Left lobe of liver (tissue), 2 donors: ENCODE measurements at places on chromosomes 1 and 21.

GRCh38 chr1:12229835-12230548 lies at the start of gene VPS13D:
Gene VPS13D, plus strand, starts transcription at chr1:12230030. Its CDS starts 4,237 bp downstream, at chr1:12234267.
- peak; percentile 84 for DNase-seq

DNA sequence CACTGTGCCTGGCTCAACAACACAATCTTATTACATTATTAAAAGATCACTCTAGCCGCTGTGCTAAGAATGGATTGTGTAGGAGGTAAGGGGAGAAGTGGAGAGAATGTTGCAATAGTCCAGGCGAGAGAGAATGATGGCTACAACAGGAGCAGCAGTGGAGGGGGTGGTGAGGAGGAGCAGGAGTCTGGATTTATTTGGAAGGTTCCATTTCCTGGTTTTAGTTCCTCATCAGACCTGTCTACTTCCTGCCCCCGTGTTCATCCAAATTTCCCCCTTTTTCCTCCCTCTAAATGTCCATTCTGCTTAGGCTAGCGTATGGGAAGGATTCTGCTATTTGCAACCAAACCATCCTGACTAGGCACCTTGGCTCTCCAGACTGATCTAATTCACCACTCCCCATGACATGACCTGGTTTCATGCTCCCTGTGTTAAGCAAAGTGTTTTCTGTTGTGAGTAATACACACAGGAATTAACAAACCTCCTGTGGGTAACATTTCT lies 35.1 kb upstream of the EYA3 start:
- no peak for DNase-seq

- no peak for DNase-seq
These were observed 235.2 kb downstream of the FGGY start for GRCh38 chr1:59532102-59532501.

GRCh38 chr1:235225299-235225698 lies 64.2 kb upstream of the RBM34 start:
- DNase-seq = no peak

DNA sequence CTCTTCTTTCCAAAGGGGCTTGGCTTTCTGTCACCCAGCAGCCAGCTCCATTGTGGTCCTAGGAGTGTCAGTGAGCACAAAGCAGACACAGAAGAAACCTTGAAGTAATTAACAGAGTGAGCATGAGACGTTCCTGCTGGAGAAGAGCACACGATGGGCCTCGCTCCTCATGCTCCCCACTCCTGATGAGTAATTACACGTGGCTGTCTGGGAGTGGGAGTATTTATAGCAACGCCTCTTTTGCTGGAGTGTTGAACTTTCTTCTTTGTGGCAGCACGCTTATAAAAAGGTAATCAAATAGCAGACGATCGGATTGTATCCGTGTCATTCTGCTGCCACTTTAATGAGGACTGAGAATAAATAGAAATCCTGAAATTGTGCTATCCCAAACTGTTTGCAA lies 185.8 kb downstream of the CAMTA1 start:
- DNase-seq = no peak

DNA sequence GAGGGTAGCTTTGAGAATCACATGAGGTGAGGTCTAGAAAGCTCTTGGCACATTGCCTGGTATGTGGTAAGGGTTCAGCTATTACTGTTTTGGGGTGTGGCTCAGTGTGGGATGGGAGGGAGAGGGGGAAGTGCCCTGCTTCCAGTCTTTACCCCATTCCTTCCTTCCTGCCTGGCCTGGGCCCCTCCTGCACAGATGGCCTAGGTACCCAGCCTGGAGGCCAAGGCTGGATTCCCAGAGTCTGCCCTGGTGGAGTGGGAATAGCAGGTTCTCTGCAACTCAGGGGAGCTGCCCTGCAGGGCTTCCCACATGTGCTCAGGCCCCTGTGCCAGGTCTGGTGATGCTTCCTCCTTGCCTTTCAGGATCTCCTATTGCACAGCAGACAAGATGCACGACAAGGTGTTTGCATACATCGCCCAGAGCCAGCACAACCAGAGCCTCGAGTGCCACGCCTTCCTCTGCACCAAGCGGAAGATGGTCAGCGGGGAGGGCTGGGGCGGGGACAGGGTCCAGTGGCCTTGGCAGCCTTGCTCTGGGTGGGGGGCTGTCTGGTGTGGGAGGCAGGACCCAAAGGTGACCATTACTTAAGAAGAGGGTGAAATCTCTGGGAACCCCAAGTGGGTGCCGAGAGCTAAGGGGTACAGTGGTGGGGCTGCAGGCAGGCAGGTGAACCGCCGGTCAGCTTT lies 13.5 kb downstream of the LDLRAP1 start:
- no peak for DNase-seq

DNA sequence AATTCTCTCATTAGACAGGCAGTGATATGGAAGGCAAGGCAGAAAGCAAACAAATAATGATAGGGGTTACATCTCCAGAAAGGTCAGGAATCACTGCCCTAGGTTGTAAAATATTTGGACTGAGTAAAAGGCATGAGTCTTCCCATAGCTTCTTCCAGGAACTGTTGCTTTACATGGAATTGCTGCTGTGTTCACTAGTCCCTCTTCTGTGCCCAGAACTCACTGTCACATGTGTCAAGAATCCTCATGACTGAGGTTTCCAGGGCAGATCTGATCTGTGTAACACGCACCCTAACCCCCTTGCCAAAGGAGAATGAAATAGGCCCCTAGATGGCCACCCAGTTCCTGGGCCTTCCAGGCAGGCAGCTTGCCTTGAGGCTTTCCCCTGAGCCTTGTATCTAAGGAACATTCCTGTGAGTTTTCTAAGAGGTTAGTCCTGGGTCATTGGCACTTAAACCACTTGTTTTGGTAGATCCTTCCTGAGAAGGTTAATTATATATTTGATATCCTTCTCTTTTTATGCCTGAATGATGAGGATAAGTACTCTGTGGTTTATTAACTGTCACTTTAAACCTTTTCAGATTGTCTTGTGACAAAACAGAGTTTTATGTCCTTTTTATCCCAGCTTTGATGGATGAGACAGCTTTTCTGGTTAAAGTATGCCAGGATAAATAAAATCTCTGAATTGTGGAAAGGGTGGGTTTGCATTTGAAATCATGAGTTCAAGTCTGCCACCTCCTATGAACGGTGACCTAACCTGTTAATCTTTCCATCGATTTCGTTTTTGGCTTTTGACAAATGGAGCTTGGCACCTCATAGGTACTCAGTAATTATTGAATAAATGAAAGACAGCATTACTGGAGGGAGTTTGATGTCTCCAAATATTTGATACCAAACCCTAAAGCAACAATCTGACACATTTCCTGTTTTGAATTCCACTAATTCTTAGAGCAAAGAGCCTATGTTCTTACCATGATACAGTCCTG lies 163.3 kb downstream of the DHRS3 start:
- no peak for DNase-seq

DNA sequence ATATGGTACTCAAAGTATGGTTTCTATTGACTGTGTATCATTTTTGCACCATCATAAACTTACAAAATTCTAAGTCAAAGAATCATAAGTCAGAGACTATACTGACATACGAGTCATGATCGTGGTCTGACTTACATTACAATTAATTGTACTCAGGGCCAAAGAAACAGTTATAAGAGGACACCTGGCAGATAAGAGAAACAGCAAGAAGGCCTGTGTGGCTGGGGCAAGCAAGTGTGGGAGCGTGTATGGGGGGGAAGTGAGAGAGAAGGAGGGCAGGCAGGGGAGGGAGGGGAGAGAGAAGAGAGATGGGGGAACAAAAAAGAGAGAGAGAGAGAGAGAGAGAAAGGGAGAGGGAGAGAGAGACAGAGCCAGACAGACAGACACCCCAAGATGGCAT lies 70.9 kb downstream of the RERE start:
- no peak for DNase-seq

- DNase-seq = no peak
These were observed 14.6 kb upstream of the LMO4 start for GRCh38 chr1:87314091-87314490.
